CD4-positive, CD25-positive, alpha-beta regulatory T cell (primary cell): ENCODE measurements at places on chromosomes 3 and 15.
A peak's percentile ranks its signal among the peaks of the same experiment; 100 is the strongest.

DNA sequence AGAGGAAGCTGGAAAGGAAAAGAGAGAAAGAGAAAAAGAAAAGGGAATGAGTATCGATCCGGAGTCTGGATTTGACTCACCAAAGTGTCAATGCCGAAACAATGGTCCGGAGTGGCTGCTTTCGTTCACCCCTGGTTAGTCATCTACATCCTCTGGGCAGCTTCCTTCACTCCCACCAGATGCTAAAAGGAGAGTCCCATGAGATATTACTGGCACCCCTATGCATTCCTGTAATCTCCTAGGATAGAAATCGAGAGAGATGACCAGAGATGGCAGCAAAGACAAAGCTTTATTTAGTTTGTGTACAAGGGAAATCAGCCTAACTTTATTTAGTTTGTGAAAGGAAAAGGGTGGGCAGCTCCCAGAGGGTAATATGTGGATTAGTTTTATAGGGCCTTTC is 622.2 kb downstream of the ZPLD1 start:
- H3K36me3 ChIP-seq = no peaks in the 10 kb centered on the region
- no peaks in the 10 kb centered on the region for H3K4me1 ChIP-seq
- H3K27me3 ChIP-seq = no peaks in the 10 kb centered on the region
- no peak for DNase-seq
- H3K4me3 ChIP-seq = no peak overlapping the region

DNA sequence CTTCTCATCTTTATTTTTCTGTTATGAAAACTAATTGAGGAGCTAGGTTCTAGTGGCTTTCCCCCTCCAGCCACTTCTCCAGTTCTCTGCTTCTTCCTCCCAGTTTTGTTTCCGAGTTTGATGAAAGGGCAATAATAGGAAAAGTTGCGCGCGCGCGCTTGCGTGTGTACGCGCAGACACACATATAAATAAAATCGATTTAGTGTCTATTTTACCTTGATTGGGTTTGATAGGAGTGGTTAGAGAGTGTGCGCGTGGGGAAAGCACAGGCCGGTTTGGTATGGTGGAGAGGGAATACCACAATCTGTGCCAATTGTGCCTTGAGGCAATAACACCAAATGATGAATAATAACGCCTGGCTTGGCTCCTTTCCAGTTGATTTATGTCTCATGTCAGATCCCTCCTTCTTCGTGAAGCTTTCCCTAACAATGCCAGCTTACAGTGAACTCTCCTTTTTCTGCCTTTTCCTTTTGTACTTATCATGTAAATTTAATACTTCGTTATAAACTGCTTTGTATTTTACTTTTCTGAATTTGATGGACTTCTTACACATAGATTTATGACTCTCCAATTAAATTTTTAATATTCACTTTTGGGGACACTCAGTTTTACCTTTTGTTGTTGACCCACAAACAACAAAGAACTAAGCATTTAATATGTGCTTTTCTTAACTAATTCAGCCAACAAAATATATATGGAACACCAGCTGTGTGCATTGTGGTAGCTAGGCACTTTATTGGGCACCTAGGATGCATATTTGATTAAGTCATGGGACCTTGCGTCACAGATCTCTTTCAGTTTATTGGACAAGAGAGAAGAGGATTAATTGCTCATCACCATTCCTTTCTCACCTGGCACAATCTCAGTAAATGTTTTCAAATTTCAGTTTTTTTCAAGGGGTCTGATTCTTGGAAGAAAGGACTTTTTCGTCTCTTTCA is 1.7 kb downstream of the TIPARP start:
- DNase-seq = peak; percentile 18
- H3K4me3 ChIP-seq = peak overlapping the region; percentile 96
- H3K4me1 ChIP-seq = peaks cover 53% of the 10 kb centered on the region
- peaks cover 30% of the 10 kb centered on the region for H3K36me3 ChIP-seq

DNA sequence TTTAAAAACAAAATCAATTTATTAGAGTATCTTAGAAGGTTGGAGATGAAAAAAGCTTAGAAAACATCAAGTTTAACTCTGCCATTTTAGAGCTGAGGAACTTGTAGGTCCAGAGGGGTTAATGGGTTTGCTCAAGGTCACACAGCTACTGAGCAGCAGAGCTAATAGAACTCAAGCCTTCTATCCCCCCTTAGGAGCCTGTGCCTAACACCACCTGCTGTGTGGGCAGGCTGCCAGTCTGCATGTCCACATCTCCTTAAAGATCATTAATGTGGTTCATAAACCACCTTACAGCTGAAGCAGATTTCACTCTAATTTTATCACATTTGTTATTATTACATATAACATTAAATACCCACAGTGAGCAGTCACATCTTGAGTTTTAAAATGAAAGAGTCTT is 14.1 kb upstream of the SLC35G2 start:
- DNase-seq = no peak
- no peaks in the 10 kb centered on the region for H3K4me1 ChIP-seq

DNA sequence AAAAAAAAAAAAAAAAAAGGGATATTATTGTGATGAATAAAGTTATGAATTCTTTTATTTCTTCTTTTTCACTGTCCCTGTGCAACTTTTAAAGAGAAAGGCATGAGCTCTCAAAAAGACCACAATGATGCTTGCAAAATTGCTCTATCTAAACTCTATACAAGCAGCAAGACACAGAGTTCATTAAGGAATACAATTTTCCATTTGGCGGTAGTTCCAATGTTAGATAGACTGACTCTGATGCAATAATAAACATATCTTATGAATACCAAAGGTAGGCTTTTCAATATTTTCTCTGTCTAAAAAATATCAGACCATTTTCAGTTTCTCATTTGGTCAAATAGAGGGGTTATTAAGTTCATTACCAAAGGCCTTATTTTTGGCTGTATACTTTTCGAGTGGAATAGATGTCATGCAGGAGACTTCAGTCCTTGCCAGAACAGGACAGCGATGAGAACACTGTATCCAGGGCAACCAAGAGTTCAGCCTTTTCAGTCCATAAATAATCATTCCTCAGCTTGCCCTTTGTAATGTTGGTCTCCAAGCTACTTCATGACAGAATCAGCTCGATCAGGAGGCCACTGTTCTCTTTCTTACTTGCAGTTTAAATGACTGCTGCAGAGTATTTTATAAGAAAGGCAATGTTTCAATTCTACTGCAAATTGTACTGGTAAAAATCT is 162.9 kb upstream of the FAM3D start:
- no peaks in the 10 kb centered on the region for H3K4me1 ChIP-seq
- no peak overlapping the region for H3K27ac ChIP-seq
- no peak overlapping the region for H3K4me3 ChIP-seq

DNA sequence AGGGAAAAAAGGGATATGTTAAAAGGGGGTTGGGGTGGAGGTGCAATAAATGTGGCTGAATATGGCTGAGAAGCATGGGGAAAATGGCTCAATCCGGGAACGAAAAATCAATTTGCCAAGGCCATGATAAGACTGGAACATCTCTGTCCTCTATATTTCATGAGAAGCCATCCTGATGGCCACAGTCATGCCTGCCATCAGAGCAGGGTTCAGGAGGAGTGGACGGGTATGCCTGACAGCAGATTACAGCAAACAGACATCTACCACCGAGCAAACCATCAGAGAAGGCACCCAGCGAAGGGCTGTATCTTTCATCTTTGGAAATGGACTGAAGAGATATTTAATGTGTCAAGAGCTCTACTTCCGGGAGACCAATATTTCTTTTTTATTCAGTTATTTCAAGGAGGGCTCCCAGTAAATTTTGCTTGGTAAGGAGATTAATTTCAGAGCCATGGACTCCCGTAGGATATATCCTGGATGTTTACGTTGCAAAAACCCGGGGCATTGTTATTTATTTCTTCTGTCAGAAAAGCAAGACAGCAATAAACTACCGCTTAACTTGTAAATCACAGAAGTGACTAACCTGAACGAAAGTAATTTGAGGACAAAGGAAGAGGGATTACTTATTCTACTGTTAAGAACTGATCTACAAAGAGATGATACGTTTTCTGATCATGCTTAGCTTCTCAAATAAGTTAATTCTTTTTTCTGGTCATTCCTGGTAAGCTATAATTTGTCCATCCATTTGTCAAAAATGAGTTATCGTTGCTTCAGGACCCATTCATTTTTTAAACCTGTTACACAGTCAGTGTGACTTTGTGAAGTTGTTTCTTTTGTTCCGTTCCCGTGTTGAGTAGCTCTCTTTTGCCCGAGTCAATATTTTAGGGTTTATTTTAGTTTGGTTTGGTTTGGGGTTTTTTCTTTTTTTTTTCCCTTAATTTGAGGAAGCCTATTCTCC is 80.6 kb upstream of the CHD2 start:
- peaks cover 44% of the 10 kb centered on the region for H3K4me1 ChIP-seq
- H3K27ac ChIP-seq = peak overlapping the region; percentile 93
- H3K36me3 ChIP-seq = no peaks in the 10 kb centered on the region
- H3K4me3 ChIP-seq = peak overlapping the region; percentile 98
